ENCODE measurements at places on chromosomes 4 and X.

- DNase-seq, result no peak
Measured at GRCh38 chr4:8391071-8391470, 49.5 kb downstream of the ACOX3 start.

DNA sequence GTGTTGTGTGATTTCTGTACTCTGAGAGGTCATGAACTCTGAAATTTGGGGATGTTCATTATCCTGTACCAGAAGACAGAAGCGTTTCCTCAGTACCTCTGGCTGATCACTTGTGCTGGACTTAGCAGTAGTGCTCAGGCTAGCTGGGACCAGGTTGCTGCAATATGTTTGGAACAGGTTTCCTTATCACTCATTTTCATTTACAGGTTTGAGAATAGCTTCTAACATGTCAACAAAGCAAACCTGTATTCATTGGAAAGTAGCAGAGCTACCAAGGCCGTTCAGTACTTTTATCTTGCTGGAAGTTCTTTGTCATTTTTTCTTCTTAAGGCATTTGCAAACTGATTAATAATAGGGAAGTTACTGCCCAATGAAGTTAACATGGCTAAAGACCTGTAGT, 242.9 kb upstream of the ANKRD50 start:
- no peak for DNase-seq

DNA sequence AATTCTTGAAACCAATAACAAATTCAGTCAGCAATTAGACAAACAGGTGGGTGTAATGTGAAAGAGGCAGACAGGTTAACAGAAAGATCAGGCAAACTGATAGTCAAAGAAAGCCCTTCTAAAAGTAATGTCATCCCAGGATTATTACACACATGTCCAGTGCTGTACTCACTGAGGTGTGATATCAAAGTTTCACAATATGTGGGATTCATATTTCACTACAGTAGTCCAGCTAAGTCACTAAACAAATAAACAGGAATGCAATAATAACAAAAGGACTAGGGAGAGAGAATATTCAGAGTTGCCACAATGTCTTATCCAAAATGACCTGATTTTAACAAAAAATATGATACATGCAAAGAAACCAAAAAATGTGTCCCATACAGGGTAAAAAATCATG, 787.5 kb downstream of the FSTL5 start:
- no peak for DNase-seq

- no peak for DNase-seq
Measured at GRCh38 chr4:176874721-176875445, 82.2 kb upstream of the VEGFC start.

- no peak for DNase-seq
Measured at GRCh38 chr4:14810568-14810967, 191.7 kb upstream of the CPEB2 start.

DNA sequence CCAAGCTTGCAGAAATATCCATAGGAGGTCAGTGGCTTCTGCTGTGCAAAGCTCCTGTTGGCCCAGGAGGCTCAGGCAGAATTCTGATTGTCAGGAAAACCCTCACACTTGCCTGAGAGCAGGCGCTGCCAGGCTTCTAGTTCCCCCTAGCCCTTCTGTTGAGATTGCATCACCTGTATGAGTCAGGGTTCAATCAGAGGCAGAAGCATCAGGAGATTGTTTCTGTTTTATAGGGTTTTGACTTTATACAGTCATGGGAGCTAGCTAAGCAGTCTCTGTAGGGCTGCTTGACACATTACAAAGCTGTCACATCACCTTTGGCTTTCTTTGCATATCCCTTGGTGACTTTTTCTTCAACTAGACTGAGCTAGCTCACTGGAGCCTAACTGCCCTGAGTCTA, 27.8 kb downstream of the DIPK2B start:
- no peak for DNase-seq
